ENCODE measurements at places on chromosomes 3 and 15.

DNA sequence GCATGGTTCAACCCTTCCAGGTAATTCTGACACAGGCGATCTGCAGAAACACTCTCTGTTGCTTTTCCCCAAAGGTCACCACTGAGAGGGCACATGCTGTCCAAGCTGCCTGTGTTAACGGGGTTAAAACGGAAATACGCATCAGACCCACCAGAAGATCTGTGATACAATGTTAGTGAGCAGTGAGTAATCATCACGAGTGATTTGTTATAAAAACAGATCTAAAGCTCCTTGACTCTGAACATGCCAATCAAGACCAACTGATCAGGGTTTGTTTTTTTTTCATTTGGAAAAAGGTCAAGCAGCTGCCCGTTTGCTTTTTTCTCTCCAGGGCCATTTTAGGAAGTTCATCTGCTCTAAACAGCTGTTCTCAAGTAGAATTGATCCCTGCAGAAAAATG, 43.2 kb downstream of the FGF12 start:
- no peak for DNase-seq

DNA sequence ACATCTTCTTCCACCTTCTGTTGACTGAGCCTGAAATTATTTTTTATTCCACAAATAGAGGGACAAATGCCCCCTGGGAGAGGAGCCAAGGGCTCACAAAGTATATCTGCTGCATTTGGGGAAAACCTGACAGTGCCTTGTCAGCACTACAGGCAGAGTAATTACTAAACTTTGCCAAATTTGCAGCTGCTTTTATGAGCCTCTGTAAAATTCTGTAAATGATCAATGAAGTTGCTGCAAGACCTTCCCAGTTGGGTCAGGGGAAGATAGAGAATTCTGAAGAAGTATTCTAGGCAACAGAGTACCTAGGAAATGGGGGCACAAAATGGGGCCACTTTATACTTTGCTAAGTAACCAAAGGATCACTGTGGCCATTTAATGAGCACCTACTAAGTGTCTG, 10.5 kb downstream of the GHSR start:
- no peak for DNase-seq

- no peak for DNase-seq
Measured at GRCh38 chr15:78097667-78098066, 5.3 kb downstream of the SH2D7 start.

GRCh38 chr3:4001976-4002375, 202.7 kb downstream of the LRRN1 start:
- DNase-seq = no peak

Data from ACHN (cell line).